ENCODE measurements at places on chromosomes 1 and 21.

- DNase-seq: peak; percentile 73
Observed at GRCh38 chr1:210143465-210144062, 89.0 kb upstream of the SERTAD4 start.

DNA sequence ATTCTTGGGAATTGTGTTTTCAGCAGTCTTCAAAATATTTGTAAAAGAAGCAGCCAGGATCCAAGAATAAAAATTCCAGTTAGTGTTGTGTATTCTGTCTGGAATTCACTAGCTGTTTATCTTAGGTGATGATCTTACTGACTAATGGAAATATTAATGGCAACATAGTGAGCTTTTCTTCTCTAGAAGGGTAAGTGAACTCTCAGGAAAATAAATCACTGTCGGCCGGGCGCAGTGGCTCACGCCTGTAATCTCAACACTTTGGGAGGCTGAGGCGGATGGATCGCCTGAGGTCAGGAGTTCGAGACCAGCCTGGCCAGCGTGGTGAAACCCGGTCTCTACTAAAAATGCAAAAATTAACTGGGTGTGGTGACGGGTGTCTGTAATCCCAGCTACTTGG lies 87.4 kb upstream of the KIF1B start:
- DNase-seq: peak; percentile 2

DNA sequence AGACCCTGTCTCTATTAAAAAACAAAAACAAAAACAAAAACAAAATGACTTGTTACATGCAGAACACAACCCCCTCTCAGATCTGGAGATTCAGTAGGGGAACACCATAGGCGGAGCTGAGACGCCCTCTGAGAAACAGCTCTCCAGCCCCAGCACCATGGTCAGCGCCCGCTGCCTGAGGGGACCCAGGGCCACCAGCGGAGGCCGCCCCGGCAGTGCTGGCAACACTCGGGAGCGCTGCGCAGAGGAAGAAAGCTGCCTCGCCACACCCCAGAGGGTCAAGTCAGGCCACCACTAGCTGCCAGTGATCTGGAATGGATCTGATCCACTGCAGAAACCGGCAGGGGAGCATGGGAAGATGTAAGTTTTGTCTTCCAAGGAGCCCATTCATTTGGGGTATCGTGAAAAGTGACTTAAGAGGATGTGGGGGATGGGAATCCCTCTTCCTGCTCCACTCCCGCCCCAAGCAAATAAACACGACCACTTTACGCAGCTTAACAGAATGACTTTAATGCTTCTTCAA lies 3.1 kb downstream of the ACTA1 start:
- DNase-seq: peak; percentile 38

DNA sequence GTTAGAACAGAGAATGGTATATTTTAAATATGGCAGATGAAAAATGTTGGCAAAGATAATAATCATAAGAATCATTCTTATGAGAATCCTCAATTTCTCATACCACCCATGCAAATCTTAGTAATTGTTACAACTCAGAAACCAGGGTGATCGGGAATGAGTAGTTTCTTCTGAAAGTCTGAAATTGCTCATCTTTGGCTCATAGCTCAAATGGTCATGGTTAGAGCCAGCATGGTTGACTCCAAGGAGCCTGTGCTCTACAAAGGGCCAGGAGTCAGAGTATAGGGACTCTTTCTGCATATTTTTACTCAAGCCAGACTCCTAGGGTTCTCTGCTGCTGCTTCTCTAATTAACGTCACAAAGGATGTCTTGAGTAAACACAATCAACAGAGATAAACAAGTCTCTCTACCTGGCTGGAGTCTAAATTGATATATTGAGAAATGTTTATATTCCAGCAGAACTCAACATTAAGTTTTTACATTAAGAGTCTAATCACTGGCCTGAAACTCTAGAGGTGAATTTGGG lies 1.9 kb upstream of the ETV3 start:
- peak; percentile 23 for DNase-seq

- DNase-seq: no peak
Observed at GRCh38 chr1:34408011-34408410, 231.3 kb downstream of the C1orf94 start.

Data from fibroblast of mammary gland (primary cell).